Stimulated activated CD4-positive, alpha-beta T cell treated with anti-CD3 and anti-CD28 coated beads, Interleukin-15, amount 100 ng/mL, for 1 hour (primary cell): ENCODE measurements at places on chromosomes 7 and 10.

- DNase-seq: no peak
These were observed 319.2 kb downstream of the DPP6 start for GRCh38 chr7:154371424-154371823.

- DNase-seq: peak; percentile 58
These were observed 56.7 kb downstream of the MKI67 start for GRCh38 chr10:128069351-128070051.

- no peak for DNase-seq
These were observed 6.7 kb downstream of the KCP start for GRCh38 chr7:128903621-128904361.

DNA sequence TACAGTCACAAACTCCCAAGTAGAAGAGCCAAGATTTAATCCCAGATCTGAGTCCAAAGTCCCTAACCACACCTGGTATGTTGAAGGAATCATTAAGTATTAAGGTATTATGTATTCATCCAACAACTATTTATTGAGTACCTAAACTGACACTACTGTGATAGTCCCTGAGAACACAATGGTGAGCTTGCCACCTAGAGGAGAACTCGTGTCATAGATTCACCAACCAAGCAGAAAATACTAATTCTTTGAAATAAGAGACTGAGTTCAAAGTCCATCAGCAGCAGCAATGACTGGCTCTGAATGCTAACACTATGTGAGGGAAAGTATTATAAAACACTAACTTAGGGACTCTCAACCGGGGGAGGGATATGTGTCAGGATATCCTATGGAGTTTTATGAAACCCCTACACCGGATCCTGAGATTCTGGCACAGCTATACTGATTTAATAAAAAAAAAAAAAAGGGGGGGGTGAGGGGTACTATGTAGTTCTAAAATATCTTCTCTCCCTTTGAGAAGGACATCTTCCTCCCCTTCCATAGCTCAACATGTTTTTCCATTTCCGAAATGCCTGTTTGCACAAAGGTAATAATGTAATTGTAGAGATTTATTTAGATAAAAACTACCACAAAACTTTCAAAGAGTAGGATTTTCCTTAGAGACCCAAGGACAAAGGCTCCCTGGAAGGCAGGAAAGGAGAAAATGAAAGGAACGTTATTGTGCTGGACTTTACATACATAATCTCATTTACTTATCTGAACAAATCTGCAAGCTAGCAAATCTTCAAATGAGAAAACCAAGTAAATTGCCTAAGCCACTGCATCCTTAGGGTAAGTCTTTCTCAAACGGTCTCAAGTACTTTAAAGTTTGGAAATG, 1.6 kb downstream of the NCOA4 start:
- DNase-seq: no peak

- no peak for DNase-seq
These were observed 170.8 kb upstream of the HABP2 start for GRCh38 chr10:113381981-113382509.

DNA sequence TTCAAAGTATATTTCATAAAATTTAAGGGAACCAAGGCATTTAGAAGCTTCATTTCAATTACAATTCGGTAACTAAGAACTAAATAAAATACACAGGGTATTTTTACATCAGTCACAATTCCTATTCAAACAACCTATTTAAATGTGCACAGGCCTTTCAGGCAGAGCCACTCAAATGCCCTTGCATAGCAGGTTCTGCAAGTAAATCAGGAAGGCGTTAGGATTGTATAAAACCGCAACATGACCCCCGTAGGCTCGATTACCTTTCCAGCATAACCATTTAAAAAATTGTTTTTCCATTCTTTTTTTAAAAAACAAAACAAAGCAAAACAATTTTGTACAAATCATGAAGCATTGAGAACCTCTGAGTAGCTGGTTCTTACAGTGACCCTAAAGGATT, 289.9 kb upstream of the SP8 start:
- no peak for DNase-seq
